RPMI7951 (cell line): ENCODE measurements at places on chromosomes 11 and 22. TPM values are rescaled to one million over a fixed set of nuclear protein-coding genes. Genes with fewer than 3 reads are reported as not detected.

The HORMAD2 gene
- not detected in 2 replicates for total RNA-seq

The CCDC73 gene
- 0.10 TPM in 1 of 2 replicates, not detected in the other for total RNA-seq

The TTC38 gene
- total RNA-seq = 30.3 and 34.4 TPM in 2 replicates

GRCh38 chr22:37726241-37726887 is 29.5 kb downstream of the TRIOBP start:
- no peak for DNase-seq

DNA sequence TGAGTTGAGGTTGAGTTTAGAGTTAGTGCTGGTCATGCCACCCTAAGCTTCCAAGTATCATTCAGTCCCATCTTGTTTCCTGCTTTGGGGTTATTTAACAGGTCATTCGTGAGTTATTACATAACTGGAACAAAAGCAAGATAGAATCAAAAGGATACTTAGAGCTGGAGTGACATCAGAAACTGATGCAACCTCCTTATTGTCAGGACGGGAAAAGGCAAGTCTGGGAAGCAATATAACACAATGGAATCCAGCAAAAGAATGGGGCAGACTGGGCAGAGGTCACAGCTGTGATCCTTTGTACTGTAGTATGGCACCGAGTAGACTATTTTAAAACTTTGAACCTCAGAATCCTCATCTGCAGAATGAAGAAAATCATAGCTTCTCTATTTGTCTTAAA is 4.4 kb upstream of the PRSS23 start:
- no peak for DNase-seq

- DNase-seq = no peak
These were observed 259.8 kb upstream of the ANO5 start for GRCh38 chr11:21933095-21933494.
